ENCODE measurements at places on chromosomes 6 and 20.

DNA sequence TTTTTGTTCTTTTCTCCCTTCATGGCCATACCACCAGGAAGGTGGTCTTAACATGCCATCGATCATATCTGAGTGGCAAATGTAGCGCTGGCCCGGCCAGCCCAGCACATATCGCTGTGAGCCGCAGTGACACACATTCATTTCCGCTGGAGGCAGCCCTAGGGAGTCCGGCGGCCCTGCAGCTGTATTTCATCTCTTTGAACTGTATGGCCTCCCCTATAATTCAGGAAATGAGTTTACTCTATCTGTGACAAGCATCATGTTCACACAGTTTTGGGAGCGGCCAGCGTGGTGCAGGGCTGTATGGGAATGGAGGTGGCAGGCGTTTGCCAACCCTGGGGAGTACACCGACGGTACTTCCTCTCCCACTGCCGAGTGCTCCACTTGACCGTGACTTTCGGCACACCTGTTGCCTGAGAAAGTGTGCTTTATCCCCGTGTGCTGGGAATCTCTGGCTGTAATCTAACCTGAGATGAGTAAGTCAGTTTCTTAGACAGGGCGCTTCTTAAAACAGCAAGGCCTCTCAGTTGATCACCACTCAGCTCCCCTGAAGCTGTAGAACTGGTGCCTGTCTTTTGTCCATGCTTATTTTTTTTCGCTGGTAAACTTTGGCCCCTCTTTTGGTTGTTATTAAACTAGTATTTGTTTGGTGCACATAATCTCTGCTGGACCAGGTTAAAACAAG is 257.1 kb upstream of the TAB2 start:
- DNase-seq: peak; percentile 26

DNA sequence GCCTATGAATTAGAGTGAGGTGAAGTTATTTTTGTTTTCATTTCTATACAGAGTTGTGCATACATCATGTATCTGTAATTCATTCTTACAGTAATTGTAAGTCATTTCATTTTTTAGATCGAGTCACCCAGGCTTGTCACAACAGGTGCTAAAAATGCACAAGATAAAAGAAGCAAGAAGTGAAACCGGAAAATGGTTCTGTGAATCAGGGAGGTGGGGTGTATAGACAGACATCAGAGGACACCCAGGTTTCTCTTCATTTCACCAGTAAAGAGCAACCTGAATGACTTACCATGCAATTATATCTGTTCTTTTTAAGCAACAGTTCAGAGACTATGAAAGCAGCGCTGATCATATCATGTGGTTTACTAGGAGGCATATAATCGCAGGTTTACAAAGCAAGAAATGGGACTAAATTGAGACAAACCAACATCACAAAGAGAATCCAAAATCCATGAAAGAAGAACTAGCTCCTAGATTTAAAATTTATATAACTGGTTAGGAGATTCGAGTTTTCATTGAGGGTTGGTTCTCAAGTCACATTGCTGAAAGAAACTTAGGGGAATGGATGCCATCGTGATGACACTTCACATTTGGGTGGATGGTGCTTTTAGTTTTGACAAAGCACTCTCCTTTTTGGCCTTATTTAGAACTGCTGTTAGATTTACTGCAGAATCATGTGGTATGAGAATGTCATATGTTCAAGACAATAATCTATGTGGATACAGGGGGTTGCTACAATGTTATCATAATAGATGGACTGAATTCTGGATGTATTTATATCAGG is 27.9 kb upstream of the TBC1D7 start:
- DNase-seq: no peak

GRCh38 chr20:23143098-23143497 is 57.0 kb upstream of the CD93 start:
- no peak for DNase-seq

DNA sequence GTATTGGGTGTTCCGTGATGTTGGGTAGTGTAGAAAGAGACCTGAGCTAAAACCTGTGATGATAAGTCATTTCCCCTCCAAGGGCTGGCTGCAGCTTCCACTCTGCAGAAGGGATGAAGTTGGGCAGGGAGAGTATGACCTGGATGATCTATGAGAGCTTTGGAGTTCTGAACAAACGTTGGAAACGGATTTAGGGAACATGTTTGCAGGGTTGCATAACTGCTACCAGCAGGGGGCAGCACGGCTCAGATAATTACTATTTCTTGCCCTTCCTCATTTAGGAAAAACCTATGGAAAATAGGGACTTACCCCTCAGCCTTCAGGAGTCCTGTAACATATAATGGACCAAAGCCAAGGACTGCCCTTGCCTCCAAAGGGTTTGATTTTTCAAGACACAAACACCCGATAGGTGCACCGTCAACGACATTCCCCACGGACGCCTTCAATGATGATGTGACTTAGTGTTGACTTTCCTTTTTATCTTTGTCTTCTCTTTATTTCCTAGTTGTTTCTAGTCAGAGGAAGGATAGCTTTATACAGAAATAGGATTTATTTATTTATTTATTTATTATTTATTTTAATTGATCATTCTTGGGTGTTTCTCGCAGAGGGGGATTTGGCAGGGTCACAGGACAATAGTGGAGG is 164.9 kb upstream of the SASH1 start:
- DNase-seq: peak; percentile 43

DNA sequence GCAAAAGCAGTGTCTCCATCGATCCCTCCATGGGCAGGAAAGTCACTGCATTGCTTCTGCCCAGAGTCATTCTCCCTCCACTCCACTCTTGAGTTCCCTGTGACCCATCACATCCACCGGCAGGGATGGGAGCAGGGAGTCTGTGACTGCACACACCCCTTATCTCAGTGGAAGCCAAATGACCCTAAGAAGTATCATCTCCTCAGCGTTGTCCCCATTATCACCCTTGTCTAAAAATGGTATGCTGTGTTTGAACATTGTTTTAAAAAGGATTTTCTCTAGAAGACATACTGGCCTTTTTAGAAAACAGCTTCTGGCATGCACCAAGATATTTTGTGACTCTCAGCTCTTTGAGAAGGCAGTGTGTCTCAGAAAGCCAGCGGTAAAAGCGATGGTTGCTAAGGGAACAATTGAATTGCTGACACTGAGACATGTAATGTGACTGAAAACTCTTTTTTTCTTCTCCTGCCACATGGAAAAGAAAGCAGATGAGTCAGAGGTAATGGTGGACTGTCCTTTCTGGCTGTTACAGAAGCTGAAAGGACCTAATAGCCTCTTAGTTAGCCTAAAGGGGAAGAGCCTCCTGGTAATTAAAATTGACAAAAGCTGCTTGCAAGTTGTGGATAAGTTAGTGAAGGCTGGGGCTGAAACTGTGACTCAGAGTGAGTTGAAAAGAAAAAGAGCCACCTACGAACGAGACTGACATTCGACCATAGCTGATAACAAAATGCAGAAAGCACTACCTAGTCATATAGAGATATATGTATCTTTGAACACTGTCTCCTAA is 120.5 kb downstream of the MAP3K7 start:
- no peak for DNase-seq

- DNase-seq: no peak
These were observed 62.4 kb downstream of the LIN28B start for GRCh38 chr6:105019285-105019684.

GRCh38 chr20:10670501-10671220 is 3.1 kb downstream of the JAG1 start:
- DNase-seq: peak; percentile 29

- DNase-seq: no peak
These were observed 28.8 kb upstream of the HMGA1 start for GRCh38 chr6:34207695-34208443.

- no peak for DNase-seq
These were observed 185 bp upstream of the TNFRSF6B start for GRCh38 chr20:63696306-63696627.

DNA sequence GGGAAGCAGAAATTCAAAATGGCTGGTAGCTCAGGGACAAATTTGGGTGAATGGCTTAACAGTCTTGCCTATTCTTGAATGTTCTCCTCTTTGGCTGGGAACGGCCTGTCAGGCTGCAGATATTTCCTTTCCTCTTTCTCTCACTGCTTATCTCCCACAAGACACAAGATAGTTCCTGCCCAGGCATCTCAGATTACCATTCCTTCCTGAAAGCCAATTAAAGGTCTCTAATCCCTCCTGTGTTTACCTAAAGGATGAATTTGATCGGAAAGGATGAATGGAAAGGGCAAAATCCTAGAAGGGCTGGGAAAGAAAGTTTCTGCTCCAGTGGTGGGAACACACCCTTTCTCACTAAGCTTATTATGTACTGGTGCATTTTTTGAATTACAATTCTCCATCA is 95.9 kb upstream of the JAG1 start:
- no peak for DNase-seq

DNA sequence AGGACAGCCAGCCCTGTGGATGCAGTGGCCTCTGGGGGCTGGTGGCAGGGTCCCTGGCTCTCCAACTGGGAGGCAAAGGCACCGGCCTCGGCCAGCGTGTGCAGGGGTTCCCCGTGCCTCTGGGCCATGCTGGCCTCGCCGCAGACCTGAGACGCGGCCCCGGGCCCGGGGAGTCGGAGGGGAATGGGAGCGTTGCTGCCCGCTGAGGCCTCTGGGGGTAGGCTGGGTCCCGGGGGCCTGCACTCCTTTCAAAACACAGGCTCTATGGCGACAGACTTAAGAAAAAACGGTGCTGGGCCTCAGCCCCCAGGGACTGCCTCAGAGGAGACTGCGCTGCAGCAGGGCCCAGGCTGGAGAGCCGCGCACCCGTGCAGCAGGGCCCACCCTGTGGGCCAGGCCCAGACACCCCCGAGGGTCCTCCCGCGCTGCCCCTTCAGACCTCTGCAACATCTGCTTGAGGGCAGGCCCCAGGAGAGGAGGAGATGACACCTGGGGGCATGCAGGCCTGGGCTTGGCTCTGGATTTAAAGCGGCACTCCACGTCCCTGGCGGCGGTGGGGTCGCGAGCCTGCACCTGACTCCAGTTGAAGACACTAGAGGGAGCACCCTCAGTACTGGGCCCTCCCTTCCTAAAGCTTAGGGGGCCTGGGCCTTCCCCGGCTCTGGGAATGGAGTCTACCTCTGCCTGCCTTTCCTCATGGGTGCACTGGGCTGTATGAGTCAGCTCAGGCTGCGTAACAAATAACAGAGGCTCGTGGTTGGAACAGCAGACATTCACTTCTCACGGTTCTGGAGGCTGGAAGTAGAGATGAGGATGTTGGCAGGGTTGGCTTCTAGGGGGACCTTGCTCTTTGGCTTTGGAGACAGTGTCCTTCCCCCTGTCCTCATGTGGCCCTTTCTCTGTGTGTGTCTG is 117.4 kb upstream of the RPS6KA2 start:
- DNase-seq: no peak

DNA sequence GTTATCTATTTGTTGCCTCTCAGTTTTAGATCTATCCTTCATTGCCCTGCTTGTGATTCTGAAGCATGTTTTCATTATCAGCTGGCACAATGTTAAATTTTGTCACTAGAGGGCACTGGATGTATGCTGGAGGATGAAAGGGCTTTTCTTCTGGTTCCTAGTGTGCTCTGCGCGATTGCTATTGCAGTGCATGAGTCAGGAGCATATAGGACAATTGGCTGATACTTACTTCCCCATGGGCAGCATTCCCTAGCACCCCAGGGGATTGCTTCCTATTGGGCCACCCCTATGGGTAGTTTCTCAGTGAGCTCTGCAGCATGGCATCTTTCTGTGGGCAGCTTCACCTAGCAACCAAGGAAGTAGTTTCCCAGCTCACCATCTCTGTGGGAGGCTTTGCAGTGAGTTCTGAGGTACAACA is 280.3 kb upstream of the SYNCRIP start:
- DNase-seq: no peak

GRCh38 chr20:5557123-5557522 is 193.1 kb upstream of the SHLD1 start:
- DNase-seq: no peak

- DNase-seq: no peak
These were observed 1.5 kb upstream of the TNXB start for GRCh38 chr6:32110632-32111031.

Data from NCI-H187 (cell line).